ENCODE measurements at places on chromosomes 6 and 20.

DNA sequence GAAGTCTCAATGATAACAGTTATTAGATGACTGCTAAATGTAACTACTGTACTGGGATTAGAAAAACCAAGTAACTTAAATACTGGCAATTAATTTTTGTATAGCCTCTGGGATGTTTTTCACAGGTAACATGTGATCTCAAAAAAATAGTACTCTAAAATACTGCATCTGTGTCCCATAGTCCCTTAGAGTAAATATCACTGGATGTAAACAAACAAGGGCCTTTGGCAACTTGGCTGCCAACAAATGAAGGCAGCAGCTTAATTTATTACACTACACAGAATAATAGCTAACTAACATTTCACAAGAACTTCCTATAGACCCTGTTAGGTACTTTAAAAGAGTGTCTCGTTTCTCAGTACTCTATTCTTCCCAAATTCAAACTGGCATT is 14.0 kb downstream of the ARHGAP18 start:
- DNase-seq: no peak

DNA sequence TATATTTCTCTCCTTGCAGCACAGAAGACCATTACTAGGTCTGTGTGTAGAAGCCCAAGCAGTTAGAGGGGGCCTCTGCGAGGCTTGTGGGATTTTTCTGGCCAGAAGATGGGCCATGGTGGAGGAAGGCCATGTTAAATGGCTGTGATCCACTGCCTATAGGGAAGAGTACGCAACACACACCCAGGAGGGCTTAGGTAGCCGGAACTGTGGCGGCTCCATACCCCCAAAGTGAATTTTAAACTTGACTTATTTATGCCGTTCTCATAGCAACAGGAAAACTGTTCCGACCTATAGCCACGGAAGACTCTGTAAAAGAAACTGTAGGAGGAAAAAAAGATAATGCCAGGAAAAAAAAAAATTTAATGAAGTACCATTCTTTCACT is 69.5 kb downstream of the SLX4IP start:
- no peak for DNase-seq

DNA sequence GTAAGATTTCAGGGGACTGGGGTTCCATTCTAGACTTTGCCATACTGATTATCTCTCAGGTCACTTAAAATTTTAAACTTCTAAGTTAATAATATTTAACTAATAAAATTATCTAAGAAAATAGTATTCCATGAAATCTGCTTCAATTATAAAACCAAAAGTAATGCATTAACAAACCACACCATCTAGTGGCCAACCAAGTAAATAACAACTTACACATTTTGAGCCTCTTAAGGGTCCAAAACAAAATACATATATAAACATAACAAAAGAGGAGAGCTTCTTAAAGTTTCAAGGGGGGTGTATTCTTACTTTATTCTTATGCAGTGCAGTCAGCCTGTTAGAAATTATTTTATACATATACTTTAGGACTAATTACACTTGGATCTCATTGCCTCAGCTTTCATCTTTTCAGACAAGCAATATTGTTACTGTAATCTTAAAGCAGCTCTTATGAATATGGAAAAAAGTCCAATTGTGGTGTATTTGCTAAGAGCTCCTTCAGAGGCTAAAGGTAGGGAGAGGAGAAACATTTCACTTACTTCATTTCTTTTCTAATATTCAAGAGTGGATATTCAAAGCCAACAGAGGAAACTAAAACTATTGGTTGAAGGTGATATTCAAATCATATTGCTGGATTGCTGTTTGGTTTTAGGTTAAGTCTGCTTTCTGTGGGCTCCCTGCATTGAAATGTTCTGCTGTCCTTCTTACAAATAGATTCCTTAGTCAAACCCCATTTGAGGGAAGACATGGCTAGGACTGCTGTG is 199.7 kb upstream of the SIM1 start:
- no peak for DNase-seq

DNA sequence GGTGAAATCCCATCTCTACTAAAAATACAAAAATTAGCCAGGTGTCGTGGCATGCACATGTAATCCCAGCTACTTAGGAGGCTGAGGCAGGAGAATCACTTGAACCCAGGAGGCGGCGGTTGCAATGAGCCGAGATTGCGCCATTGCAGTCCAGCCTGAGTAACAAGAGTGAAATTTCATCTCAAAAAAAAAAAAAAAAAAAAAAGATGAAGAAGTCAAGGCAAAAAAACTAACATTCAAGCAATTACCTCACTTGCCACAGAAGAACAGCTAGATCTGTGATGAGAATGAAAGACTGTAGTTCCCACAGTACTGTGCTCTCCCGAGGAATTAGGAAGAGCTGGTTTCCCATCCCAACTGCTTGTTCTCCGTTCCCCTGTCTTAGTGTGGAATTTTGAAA is 144.7 kb upstream of the ECI2 start:
- no peak for DNase-seq

DNA sequence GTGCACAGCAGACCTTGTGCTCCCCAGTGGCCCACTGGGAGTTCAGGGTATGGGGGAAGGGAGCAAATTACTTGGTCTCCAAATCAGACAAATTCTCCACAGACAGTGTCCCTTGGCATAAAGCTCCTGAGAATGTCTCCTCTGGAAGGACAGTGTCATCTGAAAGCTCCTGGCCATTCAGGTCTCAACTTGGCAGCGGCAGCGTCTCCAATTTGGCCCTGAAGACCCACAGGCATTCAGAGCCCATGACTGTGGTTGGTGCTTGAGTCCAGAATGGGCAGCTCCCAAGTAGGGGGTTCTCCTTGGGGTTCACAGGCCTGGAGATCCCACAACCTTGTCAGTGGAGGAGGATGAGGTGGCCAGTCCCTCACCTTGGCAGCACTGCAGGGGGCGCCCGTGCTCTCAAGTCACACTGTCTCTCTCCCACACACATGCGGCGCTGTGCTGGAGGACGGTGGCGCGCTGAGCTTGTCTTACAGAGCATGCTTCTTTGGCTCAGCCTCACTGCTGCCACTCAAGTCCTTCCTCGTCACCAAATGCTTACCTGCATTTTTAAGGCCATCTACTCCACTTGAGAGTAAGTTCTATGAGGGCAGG is 20.7 kb downstream of the DYNLRB1 start:
- DNase-seq: no peak

DNA sequence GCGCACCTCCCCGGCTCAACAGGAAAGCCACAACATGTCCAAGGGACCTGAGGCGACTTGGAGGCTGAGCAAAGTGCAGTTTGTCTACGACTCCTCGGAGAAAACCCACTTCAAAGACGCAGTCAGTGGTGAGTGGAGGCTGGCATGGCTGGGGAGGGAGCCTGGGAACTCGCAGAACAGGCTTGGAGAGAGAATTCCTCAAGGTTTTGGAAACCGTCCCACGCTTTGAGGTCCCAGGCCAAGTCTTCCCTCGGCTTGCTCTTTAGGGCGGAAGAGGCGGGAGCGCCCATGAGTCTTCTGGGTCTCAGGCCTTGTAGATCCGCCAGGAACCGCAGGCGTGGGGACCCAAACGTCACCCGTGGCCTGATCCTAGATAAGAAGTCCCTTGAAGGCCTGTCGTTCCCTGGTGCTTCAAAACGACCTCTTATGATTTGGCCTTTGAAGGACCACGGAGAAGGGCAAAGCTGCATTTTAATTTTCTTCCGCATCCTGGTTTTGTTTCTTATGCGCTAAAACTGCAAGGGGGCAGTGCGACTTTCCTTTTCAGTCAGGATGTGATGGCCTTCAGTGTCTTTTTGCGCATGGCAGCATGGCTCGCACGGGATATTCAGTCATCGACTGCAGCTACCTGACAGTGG is 2.0 kb downstream of the LAMP5 start:
- no peak for DNase-seq

DNA sequence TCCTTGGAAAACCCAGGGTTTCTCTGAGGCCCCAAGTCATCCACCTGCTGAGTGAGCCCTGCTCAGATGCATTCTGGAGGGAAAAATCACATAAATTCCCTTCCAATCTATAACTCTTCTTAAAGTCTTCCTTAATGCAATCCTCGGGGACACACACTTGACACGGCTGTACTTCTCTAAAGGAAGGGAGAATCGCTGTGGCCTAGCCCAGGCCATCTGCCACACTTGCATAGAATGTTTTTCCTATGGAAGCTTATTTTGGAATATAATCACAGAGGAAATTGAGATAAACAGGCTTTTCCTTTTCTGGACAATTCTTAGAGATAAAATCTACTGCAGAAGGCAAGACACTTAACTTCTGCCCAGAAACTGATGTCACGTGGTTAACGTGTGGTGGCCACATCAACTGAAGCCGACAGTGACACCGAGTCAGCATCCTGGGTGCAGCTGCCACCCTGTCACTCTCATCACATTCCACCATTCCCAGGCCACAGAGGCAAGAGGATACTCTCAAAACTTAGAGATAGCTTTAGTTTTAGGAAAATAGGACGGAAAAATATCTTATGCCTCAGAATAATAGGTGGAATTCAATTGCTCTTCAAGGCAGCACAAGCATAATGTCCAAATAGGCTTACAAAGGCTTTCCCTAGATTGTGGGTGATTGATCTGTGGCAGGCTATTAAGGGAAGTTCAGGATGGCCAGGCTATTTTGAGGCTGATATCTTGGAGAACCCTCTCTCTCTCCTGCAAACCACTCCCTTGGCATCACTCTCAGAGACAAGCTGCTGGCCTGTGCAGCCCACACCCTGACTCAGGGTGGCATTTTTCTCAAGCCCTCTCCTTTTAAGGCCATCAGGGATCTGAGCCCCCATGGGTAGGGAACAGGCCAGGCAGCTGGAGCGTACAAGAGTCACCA is 29.6 kb downstream of the PSMB1 start:
- no peak for DNase-seq

DNA sequence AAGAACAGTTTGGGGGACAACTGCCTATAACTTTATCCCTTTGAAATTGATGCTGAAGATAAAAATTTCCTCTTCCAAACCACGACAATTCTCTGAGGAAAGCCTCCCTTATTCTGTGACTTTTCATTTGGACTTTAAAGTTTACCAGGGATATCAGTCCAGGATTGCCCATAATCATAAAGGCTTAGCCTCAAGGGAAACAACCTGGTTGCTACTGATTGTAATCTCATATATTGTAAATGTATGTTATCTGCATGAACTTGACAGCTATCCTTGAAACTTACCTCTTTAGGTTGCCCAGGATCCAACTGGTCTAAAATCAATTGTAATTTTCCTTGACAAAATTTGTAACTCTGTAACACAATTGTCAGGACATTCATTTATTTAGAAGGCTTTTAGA is 23.8 kb downstream of the TBC1D32 start:
- DNase-seq: no peak

DNA sequence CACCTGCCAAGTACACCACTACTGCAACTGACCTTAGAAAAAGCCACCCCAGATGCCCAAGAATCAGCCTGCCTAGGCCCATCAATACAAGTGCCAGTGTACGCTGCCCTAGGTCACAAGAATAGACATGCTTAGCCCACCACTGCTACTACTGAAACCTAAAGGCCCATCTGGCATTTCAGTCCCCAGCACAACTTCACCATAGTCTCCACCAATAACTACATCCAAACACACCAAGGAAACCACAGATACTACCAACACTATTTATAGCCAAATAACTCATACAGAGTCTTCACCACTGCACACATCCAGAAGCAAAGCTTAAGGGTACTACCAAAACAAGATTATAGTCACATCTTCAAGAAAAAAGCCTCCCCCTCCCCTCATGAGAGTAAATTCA is 28.2 kb downstream of the TREML4 start:
- DNase-seq: no peak

DNA sequence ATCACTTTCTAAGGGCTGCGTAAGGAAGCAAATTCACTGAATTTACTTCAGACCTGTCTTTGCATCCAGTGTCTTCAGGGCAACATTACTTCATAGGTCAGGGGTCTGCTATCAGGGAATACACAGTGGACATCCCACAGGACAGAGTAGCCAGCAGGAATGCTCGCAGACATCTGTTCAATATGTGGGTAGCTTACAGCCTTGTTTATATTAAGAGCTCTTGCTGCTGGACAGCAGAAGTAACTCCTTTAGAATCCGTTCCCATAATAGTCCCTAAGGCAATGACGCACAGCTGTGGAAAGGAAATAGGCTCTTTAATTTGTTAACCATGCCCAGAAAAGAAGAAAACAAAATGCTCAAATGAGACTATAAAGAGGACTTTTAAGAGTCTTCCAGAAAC is 198.7 kb downstream of the MOXD1 start:
- no peak for DNase-seq

- DNase-seq: no peak
Measured at GRCh38 chr20:44153636-44154043, 33.3 kb downstream of the JPH2 start.

GRCh38 chr6:21476112-21476511 is 117.4 kb upstream of the SOX4 start:
- DNase-seq: no peak

DNA sequence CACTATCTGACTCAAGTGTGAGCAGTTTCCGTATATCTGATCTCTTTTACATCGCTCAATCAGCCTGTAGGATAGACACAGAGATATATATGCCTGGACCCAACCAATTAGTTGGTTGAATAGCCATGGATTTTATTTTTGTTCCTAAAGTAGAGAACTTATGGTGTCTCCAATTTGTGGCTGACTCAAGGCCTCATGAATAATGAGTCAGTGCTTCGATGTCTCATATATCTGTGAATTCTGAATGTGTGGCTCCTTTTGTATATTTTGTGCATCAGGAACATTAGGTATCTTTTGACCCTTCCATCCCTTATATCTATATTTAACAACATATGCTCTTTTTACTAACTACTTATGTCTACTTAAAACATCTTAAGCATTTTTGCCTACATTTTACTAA is 64.5 kb downstream of the OR2B2 start:
- no peak for DNase-seq

DNA sequence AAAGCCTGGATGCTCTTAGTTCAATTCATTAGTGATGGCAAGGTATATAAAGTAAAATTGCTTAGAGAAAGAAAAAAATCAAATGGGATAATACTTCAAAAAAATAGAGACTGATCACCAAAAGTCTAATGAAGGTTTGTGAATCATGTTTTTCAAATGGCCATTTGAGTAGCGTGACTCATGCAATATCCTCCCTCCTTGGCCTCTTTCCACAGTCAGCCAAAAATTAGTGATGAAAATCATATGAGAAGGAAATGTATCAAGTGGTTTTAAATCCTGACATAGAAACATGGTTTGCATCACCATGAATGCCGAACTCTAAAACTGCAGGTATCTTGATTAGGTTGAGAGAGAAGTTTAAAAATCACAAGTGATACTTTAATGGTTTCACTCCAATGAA is 1.2 kb upstream of the COL19A1 start:
- DNase-seq: no peak

GRCh38 chr6:71332012-71332411 is 43.4 kb downstream of the OGFRL1 start:
- no peak for DNase-seq

- no peak for DNase-seq
Measured at GRCh38 chr6:160115421-160115820, 6.2 kb upstream of the SLC22A1 start.

- DNase-seq: no peak
Measured at GRCh38 chr6:122789182-122790027, at the start of gene SMPDL3A. Gene SMPDL3A (plus strand): TSS chr6:122789258. CDS start chr6:122789347, 89 bp downstream.

GRCh38 chr6:51992876-51993275 is 94.5 kb downstream of the PKHD1 start:
- DNase-seq: no peak

- no peak for DNase-seq
Measured at GRCh38 chr20:10171864-10172751, 46.5 kb upstream of the SNAP25 start.
